ENCODE measurements at places on chromosomes 11 and 22.
A peak's percentile ranks its signal among the peaks of the same experiment; 100 is the strongest.

- DNase-seq = no peak
Observed at GRCh38 chr11:75356613-75357012, 5.2 kb upstream of the ARRB1 start.

DNA sequence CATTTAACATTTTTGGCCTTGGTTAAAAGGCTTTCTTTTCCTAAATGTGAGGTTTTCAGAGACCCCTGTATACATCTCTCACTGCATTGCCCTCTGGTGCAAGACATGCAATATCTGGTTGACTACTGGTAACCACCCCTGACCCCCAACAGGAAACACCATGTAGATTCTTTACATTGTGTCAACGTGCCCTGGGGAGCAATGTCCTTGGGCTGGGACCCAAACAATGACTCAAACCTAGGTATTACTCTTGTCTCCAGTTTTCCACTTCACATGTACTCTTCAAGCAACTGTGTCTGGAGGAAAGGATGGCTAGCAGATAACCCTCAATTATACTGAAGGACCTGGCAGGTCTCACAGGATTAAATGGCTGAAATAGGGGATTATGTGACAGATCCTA lies 1.1 kb upstream of the GPR83 start:
- no peak for DNase-seq

DNA sequence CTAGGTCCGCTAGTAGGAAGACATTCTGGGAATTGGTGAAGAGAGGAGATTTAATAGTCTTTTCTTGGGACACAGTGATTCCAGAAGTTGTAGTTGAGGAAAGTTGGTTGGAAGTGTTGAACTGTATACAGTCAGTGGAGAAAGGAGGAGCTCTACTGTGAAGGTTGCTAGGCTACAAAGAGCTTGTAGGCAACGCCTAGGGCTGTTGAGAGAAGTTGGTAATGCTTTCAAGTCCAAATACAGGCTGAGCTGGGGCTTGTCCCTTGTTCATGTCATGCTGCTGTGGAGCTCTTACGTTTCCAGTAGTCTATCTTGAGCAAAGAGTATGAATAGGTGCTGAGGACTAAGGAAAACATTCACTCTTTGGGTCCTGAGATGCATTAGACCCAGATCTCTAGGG lies 1.1 kb downstream of the TBCEL start:
- no peak for DNase-seq

DNA sequence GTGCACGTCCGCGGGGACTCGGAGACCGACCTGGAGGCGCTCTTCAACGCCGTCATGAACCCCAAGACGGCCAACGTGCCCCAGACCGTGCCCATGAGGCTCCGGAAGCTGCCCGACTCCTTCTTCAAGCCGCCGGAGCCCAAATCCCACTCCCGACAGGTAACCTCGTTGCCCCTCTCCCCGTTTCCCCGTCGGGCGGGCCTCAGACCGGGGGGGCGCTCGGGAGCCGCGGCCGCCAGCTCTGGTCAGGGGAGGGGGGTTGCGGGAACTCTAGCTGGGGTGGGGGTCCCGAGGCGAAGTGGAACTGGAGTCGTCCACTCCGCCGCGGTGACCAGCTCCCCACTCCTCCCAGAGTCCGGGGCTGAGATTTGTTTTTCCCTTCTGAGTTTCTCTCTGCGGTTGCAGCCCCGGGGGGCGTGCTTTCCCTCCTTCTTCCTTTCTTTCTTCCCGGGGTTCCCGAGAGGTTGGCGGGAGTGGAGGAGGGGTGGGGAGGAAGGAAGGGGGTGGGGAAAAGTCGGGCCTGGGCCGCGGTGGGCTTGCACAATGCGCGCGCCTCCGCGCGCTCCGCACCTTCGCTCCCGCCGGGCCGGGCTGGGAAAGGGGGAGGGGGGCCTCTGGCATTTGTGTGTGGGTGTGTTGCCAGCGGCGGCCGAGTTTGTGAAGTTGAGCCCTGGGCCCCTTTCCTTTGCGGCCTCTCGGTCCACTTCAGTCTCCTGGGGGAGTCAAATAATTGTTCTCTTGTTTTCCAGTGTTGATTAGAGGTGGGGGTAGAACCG lies 952 bp downstream of the YAP1 start:
- DNase-seq = peak; percentile 89

GRCh38 chr22:24455751-24456426 lies 28.5 kb downstream of the ADORA2A start:
- no peak for DNase-seq

DNA sequence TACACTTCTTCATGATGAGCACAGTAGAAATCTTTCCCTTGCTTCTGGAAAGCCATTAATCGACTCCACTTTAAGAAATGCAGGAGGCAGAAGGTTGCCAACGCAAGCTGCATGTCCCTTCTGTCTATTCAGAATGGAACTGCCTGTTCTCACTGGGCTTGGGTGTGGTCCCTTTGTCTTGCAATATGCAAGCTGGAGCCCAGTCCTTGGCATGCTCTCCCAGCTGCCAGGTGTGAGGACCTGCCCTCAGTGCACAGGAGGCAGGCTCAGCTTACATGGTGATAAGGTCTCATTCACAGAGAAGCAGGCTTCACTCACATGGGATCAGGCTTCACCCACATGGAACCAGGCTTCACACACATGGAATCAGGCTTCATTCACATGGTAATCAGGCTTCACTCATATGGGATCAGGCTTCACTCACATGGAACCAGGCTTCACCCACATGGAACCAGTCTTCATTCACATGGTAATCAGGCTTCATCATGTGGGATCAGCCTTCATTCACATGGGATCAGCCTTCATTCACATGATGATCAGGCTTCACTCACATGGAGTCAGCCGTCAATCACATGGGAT lies 59.2 kb upstream of the USP47 start:
- DNase-seq = no peak

DNA sequence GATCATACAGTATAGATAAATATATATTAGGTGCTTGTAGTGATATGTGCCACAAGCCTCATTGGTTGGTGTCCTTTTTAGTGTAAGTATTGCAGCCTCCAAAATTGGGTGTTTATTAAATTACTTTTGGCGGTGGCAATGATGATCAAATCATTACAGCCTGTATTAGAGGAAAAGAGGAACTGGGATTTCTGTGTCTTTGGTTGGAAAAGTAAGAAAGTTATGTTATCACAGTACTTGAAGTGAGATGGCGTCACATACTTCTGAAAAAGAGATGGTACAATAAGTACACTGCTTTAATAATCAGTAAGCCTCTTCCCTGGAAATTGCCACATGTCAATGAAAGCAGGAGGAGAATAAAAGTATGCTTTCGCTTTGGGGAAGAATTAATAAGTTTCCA lies 523 bp upstream of the MPZL3 start:
- no peak for DNase-seq

GRCh38 chr22:35215993-35216392 lies 41.3 kb upstream of the HMGXB4 start:
- no peak for DNase-seq

GRCh38 chr11:133118563-133119268 lies 413.6 kb downstream of the OPCML start:
- no peak for DNase-seq

DNA sequence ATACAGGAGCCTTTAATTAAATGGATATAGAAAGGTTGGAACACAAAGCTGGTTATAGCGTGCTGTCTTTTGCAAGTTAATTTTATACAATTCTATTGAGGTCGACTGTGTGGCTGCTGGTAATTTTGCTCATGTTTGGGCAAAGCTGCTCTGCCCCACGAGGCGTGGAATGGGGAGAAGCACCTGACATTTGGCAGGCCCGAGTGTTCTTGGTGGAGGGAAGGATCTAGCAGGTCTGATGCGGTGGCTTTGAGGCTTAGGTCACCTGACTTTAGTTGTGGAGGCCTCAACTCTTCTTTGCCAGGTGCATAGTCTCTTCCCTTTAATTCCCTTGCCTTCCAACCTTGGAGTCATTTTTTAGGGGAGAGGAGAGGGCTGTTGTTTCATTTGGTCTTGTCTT lies 97.3 kb downstream of the ZBTB16 start:
- DNase-seq = no peak

All from iPS-NIHi11 (cell line).